IMR-90 (cell line): ENCODE measurements at places on chromosomes 3 and 15. TPM values are rescaled to one million over a fixed set of nuclear protein-coding genes. Genes with fewer than 3 reads are reported as not detected.

The LMAN1L gene
- not detected in 2 replicates for total RNA-seq

The CIP2A gene
- 27.8 and 31.7 TPM in 2 replicates for total RNA-seq

The CFAP100 gene
- not detected in 2 replicates for total RNA-seq

The CHRD gene
- total RNA-seq: under 0.01 TPM in 1 of 2 replicates, not detected in the other

DNA sequence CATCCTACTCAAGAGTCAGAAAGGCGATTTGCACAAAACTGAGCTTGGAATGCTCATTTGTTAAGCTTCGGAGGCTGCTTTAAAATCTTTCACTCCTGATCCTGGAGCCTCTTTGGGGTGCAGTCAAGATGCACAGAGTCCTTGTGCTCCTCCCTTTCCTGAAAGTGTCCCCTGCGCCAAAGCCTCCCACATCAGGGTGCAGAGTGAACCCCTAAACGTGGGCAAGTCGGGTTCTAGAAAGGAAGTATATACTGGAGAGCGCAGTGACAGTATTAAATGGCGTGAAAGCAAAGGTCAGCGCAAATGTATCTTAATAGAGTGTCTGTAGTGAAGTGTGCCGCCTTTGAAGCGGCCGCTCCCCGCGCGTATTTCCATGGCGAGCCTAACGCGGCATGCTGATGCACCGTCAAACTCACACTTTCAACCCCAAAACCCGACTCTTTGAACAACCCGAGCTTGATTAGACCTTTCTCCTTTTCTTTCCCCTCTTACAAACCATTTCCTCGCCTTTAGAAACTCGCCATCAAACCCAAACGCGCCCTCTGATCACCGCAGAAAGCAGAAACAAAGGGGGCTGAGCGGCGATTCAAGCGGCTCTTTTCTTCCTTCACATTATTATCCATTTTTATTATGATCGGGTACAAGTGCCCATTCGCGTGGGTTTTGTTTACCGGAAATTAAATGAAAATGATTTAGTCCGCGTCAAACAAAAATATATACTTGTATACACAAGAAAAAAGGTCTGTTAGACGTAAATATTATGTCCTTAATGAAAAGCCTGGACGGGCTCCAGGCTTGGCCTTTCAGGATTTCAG lies 18.3 kb downstream of the ZIC4 start:
- H3K27me3 ChIP-seq: peaks cover 92% of the 10 kb centered on the region
- DNase-seq: no peak

GRCh38 chr15:67146234-67146633 lies 80.8 kb downstream of the SMAD3 start:
- H3K36me3 ChIP-seq: peaks cover 6% of the 10 kb centered on the region; the same call in 1 of the 2 replicates
- H3K27me3 ChIP-seq: no peaks in the 10 kb centered on the region
- peaks cover 65% of the 10 kb centered on the region for H3K4me1 ChIP-seq
- no peak overlapping the region for H3K4me3 ChIP-seq
- DNase-seq: peak; percentile 93

GRCh38 chr3:33557279-33557678 lies 117.1 kb upstream of the UBP1 start:
- H3K4me1 ChIP-seq: no peaks in the 10 kb centered on the region
- no peak overlapping the region for H3K4me3 ChIP-seq
- H3K27ac ChIP-seq: no peak overlapping the region
- H3K27me3 ChIP-seq: no peaks in the 10 kb centered on the region
- peaks cover 3% of the 10 kb centered on the region; the same call in 1 of the 2 replicates for H3K36me3 ChIP-seq

DNA sequence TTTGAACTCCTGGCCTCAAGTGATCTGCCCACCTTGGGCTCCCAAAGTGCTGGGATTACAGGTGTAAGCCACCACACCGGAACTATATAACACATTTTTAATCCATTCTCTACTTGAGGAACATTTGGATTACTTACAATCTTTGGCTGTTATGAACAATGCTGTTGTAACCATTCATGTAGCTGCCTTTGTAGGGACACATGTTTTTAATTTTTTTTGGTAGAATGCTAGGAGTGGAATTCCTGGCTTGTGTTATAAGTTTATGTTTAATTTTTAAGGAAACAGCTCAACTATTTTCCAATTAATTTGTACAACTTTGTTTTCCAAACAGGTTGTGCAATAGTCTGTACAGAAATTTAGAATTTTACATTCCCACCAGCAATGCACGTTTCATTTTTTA lies 51.7 kb downstream of the GPR149 start:
- DNase-seq: no peak
- H3K36me3 ChIP-seq: no peaks in the 10 kb centered on the region
- H3K27me3 ChIP-seq: no peaks in the 10 kb centered on the region
- H3K4me3 ChIP-seq: no peak overlapping the region

DNA sequence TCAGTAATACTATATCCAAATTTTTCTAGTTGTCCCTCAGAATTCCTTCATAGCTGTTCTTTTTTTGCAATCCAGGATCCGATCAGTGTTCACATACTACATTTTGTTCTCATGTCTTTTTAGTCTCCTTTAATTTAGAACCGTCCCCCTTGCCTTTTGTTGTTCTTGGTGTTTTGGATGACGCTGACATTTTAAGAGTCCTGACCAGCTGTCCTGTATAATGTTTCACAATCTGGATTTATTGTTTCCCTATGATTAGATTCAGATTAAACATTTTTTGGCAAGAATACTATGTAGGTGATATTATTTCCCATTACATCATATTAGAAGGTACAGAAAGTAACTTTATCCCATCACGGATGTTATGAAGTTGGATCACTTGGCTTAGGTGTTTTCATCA lies 11.4 kb downstream of the TUBGCP4 start:
- H3K4me1 ChIP-seq: peaks cover 3% of the 10 kb centered on the region
- H3K27ac ChIP-seq: no peak overlapping the region
- DNase-seq: no peak
- no peak overlapping the region for H3K4me3 ChIP-seq
- no peaks in the 10 kb centered on the region for H3K27me3 ChIP-seq
- H3K36me3 ChIP-seq: peaks cover 15% of the 10 kb centered on the region

DNA sequence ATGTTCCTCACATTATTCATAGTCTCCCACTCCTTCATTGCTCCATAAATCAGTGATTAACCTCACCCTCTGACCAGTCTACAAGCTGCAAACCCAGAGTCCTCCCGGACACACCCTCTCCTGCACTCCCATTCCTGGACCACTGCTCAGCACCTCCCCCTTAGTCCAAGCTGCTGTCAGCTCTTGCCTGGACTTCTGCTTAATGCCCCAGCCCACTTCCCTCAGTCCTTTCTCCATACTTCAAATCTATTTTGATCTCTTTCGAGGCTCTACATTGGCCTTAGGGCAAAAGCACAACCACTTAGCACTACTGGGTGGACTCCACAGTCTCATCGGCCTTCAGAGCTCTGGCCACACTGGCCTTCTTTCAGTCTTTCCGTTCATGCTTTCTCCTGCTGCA lies 79.4 kb upstream of the FAM98B start:
- H3K27me3 ChIP-seq: no peaks in the 10 kb centered on the region
- no peak overlapping the region for H3K27ac ChIP-seq
- no peak overlapping the region for H3K4me3 ChIP-seq
- no peak for DNase-seq
- peaks cover 11% of the 10 kb centered on the region for H3K4me1 ChIP-seq

GRCh38 chr3:23130406-23130805 lies 72.7 kb upstream of the UBE2E2 start:
- no peaks in the 10 kb centered on the region for H3K27me3 ChIP-seq
- H3K4me3 ChIP-seq: no peak overlapping the region
- no peaks in the 10 kb centered on the region for H3K4me1 ChIP-seq
- H3K27ac ChIP-seq: no peak overlapping the region
- H3K36me3 ChIP-seq: no peaks in the 10 kb centered on the region
- DNase-seq: no peak

- peaks cover 4% of the 10 kb centered on the region for H3K4me1 ChIP-seq
- no peak for DNase-seq
- H3K4me3 ChIP-seq: no peak overlapping the region
- H3K27ac ChIP-seq: no peak overlapping the region
Measured at GRCh38 chr3:15041950-15042349, 23.2 kb downstream of the MRPS25 start.

- H3K4me1 ChIP-seq: no peaks in the 10 kb centered on the region
- no peaks in the 10 kb centered on the region for H3K36me3 ChIP-seq
- no peak overlapping the region for H3K27ac ChIP-seq
- H3K4me3 ChIP-seq: no peak overlapping the region
- peaks cover 2% of the 10 kb centered on the region; the same call in 1 of the 2 replicates for H3K27me3 ChIP-seq
Measured at GRCh38 chr3:120302361-120302760, 17.3 kb upstream of the GPR156 start.

DNA sequence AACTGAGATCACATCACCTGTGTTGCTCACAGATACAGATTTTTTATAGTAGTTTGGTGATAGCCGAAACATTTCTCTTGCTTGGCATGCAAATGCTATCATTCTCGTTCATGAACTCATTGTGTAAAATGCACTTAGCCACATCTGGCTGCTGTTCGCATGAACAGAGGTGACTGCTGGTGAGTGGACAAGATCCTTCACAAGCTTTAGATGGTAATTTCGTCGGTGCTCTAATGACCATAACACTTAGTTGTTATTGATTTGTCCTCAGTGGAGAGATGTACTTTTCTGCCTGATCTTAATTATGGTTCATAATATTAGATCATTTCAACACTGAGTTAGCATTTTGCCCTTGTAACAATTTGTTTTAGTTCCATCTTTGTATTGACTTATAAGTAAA lies 13.8 kb downstream of the LRRN1 start:
- no peak overlapping the region for H3K4me3 ChIP-seq
- no peak for DNase-seq
- H3K36me3 ChIP-seq: no peaks in the 10 kb centered on the region
- no peaks in the 10 kb centered on the region for H3K27me3 ChIP-seq

DNA sequence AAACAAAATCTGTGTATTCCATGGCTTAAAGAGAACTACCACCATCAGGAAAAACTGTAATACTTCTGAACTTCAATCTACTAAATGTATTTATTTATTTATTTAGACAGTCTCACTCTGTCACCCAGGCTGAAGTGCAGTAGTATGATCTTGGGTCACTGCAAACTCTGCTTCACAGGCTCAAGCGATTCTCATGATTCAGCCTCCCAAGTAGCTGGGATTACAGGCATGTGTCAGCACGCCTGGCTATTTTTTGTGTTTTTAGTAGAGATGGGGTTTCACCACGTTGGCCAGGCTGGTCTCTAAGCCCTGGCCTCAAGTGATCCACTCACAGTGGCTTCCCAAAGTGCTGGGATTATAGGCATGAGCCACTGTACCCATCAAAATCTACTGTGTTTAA lies 202.3 kb upstream of the POU1F1 start:
- H3K4me3 ChIP-seq: no peak overlapping the region
- no peaks in the 10 kb centered on the region for H3K4me1 ChIP-seq
- no peaks in the 10 kb centered on the region for H3K36me3 ChIP-seq
- no peaks in the 10 kb centered on the region for H3K27me3 ChIP-seq
- no peak overlapping the region for H3K27ac ChIP-seq
- DNase-seq: no peak
